ENCODE measurements at places on chromosomes 12 and 14.

- no peak for DNase-seq
These were observed 209.6 kb upstream of the KRR1 start for GRCh38 chr12:75720812-75721641.

DNA sequence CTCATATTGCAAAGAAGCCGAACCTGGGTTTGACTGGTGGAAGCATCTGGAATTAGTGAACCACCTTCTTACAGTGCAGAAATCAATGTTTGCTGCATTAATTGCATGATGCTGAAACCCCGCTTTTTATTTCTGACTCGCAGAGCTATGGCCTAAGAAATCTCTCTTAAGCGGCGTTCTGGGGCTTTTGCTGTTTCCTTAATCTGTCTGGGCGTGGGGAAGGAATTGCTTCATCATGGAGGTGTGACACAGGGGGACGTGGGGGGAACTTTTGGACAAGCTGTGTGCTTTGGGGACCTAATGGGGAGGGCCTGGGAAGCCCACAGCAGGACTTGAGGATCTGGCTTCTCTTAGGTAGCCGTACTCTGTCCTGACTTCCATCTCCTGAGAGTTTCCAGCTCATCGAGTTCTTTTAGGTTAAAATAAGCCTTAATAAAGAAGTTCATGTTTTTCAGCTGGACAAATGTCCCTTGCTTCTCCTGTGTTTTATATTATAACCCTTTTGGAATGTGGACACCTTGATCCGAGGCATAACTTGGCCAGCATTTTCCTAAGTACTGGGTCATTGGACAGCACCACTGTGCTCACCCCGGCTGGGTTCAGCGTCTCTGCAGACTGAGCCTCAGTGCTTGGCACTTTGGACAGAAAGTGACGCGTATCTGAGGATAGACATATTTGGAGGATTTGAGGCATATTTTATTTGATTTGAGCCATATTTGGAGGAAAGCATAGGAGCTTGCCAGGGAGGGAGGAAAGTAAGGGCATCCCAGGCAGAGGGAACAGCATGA lies 192.1 kb upstream of the MYL2 start:
- no peak for DNase-seq

GRCh38 chr14:51188566-51189185 lies 51.4 kb upstream of the TMX1 start:
- DNase-seq = no peak

- DNase-seq = no peak
These were observed 73.2 kb downstream of the HSD17B6 start for GRCh38 chr12:56836317-56836716.

DNA sequence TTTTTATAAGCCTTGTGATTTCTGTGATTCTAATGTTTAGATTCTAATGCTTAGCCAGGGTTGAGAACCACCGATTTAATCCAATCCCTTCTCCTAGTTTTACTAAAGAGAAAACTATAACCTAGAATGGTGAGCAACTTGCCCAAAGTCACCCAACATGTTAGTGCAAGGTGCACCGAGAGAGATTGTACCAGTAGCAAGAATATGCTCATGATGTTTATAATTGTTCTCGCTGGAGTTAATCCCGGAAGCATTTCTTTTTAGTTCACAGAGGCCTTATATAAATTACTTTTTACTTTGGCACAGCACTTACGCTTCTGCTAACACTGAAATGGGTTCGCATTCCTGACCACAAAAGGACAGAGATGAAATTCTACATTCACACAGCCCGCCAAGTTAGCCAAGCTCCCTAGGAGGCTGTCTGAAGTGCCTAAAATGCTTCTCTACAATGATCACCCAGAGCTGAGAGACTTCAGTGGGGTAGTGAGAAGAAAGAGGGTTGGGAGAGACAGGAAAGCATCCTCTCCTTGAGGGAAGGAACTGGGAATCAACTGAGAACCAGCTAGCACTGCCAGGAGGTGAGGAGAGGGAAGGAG lies 579 bp upstream of the BLOC1S1 start:
- no peak for DNase-seq

DNA sequence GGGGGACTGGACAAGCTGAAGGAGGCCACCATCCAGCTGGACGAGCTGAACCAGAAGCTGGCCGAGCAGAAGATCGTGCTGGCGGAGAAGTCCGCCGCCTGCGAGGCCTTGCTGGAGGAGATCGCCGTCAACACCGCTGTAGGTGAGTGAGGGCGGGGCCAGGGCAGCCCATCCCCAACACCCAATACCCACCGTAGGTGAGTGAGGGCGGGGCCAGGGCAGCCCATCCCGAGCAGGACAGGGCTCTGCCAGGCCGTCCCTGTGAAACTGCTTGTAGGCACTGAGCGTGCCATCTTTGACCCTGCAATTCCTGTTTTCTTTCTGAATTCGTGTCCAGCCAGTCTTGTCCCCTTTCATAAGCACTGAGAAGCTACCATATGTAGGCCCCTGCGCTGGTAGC lies 74.0 kb downstream of the CCDC92 start:
- DNase-seq = no peak

DNA sequence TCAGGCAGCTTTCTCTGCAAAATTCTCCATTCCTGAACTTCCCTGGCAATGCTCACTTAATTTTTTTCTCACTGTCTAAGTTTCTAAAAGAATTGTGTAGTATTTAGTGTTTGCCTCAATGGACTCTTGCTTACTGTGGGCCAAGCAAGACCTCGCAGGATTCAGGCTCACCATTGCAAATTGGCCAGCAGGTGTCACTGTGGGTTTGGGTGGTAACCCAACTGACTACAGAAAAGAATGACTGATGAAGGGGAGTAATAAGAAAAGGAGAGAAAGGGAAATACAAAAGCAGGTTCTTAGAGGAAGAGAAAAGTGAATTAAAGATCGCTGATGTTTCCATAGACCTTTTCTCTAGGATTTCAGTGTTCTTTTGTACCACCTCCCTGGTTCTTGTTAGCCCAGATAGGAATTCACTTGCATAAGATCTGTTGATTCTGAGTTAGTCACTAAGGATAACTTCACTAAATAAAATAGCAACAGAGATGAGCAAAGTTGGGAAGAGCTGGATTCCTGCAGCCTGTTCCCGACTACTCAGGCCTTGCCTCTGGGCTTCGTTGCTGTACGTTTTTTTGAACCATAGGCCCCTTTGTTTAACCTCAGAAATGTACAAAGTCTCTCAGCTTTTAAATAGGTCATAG lies 386.5 kb upstream of the DDHD1 start:
- DNase-seq = peak; percentile 39

- peak; percentile 51 for DNase-seq
These were observed 7.6 kb upstream of the RAB21 start for GRCh38 chr12:71746974-71747611.

All from NCI-H1436 (cell line).